ENCODE measurements at places on chromosomes 1 and 21.

- no peak for DNase-seq
These were observed 261.0 kb downstream of the ASTN1 start for GRCh38 chr1:176903474-176903873.

DNA sequence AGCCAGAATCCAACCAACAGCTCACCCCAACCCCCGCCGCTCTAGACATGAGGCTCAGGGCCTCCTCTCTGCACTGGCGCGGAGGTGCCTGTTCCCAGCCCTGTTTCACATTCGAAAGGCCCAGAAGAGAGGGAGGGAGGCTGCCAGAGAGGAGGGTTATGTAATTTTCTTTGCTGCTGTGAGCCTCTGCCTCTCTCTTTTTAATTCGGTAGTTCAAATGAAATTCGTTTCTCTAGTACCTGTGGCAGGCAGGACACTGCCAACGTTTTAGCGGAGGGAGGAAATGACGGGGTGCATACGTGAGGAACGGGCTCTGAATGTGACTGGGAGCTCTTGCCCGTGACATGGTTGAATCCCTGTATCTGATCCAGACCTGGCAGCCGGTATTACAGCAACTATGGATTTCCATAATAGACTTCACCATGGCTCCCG is 9.4 kb downstream of the PRDM16 start:
- DNase-seq, result no peak

- DNase-seq, result no peak
These were observed 14.7 kb upstream of the BOLA1 start for GRCh38 chr1:149884433-149885338.

DNA sequence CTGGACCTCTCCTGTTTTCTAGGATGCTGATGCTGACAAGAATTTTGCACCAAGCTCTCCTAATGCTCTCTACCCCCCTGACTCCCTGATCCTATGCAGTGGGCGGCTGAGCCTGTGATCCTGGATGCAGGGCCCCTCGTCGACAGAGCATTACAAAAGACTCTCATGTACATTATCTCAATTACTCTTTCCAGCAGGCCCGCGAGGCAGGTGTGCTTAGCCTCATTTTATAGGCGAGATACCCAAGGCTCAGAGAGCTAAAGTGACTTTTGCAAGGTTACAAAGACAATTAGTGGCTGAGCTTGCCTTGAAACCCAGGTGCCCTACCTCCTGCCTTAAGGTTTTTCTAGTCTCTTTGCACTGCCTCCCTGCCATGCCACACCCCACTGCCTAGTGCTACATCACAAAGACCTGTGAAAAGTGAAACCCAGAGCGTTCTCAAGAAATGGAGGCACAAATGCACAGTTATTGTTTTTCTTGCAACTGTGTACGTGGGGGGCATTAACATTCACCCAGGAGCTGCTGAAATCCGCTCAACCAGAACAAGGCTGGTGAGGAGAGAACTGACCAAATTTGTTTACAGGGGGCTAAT is 10.0 kb upstream of the C8A start:
- no peak for DNase-seq

Data from GM04503 (cell line).